ENCODE measurements at places on chromosomes 6 and 20. TPM values are rescaled to one million over a fixed set of nuclear protein-coding genes. Genes with fewer than 3 reads are reported as not detected.

FABP7 gene
- total RNA-seq = not detected

- H3K4me1 ChIP-seq = no peaks in the 10 kb centered on the region
- no peaks in the 10 kb centered on the region for H3K27me3 ChIP-seq
- no peak overlapping the region for H3K4me3 ChIP-seq
- H3K27ac ChIP-seq = no peak overlapping the region
- no peak for DNase-seq
These were observed 230.5 kb upstream of the KHDRBS2 start for GRCh38 chr6:62516291-62517141.

- peaks cover 14% of the 10 kb centered on the region for H3K4me1 ChIP-seq
- H3K4me3 ChIP-seq = no peak overlapping the region
- no peak overlapping the region for H3K27ac ChIP-seq
- no peak for DNase-seq
These were observed 83.7 kb downstream of the TMEM242 start for GRCh38 chr6:157239671-157240058.

GRCh38 chr20:53611449-53611894 lies 17.8 kb upstream of the ZNF217 start:
- H3K27ac ChIP-seq = peak overlapping the region; percentile 41
- no peak overlapping the region for H3K4me3 ChIP-seq
- peak; percentile 50 for DNase-seq
- H3K27me3 ChIP-seq = no peaks in the 10 kb centered on the region

- no peak overlapping the region for H3K27ac ChIP-seq
- no peak overlapping the region for H3K4me3 ChIP-seq
- H3K27me3 ChIP-seq = no peaks in the 10 kb centered on the region
- no peak for DNase-seq
- no peaks in the 10 kb centered on the region for H3K4me1 ChIP-seq
These were observed 4.4 kb upstream of the MEP1A start for GRCh38 chr6:46788791-46789190.

All from liver (tissue), 10 donors.